ENCODE measurements at places on chromosomes 6 and 20. TPM values are rescaled to one million over a fixed set of nuclear protein-coding genes. Genes with fewer than 3 reads are reported as not detected.

RBM12 gene
- total RNA-seq = 116 TPM

DNA sequence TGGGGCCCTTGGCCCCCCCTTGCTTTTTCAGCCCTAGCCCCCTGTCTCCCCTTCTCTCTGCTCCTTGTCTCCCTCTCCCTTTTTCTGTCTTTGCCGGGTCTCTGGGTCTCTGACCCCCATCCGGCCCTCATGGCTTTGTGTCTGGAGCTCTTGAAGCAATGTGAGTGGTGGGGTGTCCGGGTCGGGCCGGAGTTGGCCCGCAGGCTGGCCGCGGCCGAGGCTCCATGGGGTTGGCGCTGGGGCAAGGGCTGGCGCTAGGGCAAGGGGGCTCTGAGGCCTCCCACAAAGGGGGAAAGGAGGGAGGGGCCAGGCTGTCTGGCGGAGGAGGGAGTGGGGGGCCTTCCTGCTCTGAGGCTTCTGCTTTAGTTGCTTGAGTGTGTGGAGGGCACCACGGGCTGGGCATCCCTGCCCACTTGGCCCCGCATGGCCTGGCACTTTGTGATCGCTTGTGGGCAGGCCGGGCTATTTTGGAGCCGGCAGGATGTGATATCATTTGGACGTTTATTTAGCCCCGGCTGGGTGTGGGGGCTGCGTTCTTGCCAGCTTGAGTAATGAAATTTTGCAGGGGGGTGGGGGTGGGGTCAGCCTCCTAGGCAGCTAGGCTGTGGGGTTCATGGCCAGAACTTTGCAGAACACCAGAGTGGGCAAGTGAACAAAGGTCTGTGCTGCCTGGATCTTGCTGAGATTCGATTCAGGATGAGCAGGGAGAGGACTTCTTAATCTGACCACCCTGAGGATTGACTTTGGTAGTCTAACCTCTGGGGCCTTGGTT is 78.7 kb upstream of the MYL9 start:
- peaks cover 6% of the 10 kb centered on the region for H3K36me3 ChIP-seq
- H3K27me3 ChIP-seq = no peaks in the 10 kb centered on the region
- peaks cover 65% of the 10 kb centered on the region for H3K4me1 ChIP-seq

MROH8 gene
- 1.7 TPM for total RNA-seq

SAPCD1 gene
- total RNA-seq = 14.6 TPM

GRCh38 chr6:23620911-23621401 is 505.1 kb upstream of the NRSN1 start:
- no peaks in the 10 kb centered on the region for H3K4me1 ChIP-seq
- H3K36me3 ChIP-seq = no peaks in the 10 kb centered on the region
- no peaks in the 10 kb centered on the region for H3K27me3 ChIP-seq
- no peak for DNase-seq
- H3K27ac ChIP-seq = no peak overlapping the region
- H3K4me3 ChIP-seq = no peak overlapping the region

DNA sequence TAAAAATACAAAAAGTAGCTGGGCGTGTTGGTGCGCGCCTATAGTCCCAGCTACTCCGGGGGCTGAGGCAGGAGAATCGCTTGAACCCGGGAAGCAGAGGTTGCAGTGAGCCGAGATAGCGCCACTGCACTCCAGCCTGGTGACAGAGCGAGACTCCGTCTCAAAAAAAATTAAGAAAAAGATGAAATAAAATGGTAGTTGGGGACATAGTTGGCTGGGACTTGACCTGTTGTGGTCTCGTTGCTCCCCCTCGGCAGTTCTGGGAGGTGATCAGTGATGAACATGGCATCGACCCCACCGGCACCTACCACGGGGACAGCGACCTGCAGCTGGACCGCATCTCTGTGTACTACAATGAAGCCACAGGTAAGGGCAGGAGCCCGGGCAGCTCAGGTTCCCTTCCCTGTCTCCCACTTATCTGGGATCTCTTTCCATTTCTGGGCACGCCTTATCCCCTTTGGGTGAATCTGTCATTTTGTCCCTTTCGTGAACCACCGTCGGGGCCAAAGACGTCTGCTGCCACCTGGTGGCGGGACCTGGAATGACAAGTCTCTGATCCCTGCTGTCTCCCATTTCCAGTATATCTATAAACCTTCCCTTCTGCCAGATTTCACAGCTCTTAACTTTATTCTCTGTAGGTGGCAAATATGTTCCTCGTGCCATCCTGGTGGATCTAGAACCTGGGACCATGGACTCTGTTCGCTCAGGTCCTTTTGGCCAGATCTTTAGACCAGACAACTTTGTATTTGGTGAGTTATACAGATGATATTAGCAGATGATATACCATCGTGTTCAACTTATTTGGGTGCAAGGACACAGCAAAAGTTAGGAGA is 2.3 kb downstream of the TUBB start:
- peak overlapping the region; percentile 99 for H3K27ac ChIP-seq
- peaks cover 55% of the 10 kb centered on the region for H3K4me1 ChIP-seq
- H3K27me3 ChIP-seq = no peaks in the 10 kb centered on the region
- peaks cover 69% of the 10 kb centered on the region for H3K36me3 ChIP-seq
- DNase-seq = peak; percentile 86
- peak overlapping the region; percentile 84 for H3K4me3 ChIP-seq

ENPP4 gene
- total RNA-seq = 8.2 TPM

DNA sequence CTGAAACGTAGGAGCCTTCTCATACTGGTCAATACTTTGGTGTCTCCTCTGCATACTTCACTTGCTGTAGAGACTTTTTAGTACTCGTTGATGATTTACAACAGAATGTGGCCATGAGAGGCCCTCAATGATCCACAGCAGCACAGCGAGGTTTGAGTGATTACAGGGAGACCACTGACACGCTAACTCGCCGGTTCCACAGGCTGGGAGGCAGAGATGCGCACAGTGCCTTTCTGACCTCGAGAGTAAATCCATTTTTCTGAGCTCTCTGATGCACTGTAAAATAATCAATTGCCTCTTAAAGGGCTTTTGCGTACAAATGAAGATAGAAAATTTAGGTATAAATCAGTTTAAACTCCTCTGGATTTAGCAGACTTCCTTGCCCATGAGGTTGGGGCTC is 56.2 kb upstream of the TBC1D7 start:
- peaks cover 14% of the 10 kb centered on the region for H3K4me1 ChIP-seq
- DNase-seq = no peak

DEFB124 gene
- not detected for total RNA-seq

DNA sequence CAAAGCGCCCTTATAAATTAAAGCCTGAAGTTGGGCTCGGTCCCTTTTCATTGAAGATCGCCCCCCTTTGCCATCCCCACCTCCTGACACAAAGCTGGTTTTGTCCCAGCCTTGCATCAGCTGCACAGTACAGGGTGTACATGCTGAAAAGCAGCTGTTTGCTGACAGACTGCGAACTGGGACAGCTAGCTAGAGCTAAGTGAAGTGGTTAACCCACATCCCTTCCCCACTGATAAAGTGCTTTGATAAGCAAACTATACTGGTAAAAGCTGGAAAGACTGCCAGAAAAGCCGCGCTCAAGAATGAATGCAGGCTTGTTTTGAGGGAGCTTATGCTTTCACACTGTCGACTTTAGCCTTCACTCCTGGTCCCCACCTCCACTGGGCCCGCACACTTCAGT is 207.3 kb downstream of the GMDS start:
- no peak overlapping the region for H3K4me3 ChIP-seq
- peaks cover 25% of the 10 kb centered on the region for H3K4me1 ChIP-seq
- H3K36me3 ChIP-seq = peaks cover 3% of the 10 kb centered on the region
- peak; percentile 60 for DNase-seq
- no peak overlapping the region for H3K27ac ChIP-seq
- H3K27me3 ChIP-seq = peaks cover 7% of the 10 kb centered on the region

DNA sequence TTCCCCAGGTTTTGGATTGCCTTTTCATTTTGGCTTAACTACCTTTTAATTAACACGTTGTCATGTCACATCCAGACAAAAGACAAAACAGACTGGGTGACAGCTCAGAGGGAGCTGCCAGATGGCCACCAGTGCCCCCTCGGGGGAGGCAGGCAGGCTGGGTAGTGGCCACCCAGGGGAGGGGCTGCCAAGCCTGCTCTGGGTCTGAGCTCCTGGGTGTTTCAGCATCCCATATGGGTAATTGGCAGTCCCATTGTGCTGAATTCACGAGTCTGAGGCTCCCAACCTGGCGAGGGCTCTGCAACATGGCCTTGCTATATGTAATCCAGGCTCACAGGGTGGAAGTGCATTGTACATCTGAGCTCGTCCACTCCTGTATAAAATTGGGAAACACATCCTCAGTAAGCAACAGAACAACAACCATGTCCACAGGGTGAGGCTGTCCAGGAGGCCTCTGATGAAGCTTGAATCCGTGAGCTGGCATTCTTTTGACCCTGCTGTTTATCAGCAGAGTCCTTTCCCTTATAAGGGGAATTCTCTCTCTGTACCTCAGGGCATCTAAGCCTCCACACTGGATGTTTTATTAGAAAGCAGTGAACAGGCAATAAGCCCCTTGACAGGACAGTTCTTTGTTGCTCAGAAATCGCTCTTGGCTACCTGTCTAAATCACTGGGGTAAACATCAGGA is 111.7 kb upstream of the SLC22A23 start:
- no peak overlapping the region for H3K4me3 ChIP-seq
- no peak for DNase-seq
- H3K27me3 ChIP-seq = peaks cover 2% of the 10 kb centered on the region
- no peaks in the 10 kb centered on the region for H3K4me1 ChIP-seq
- no peak overlapping the region for H3K27ac ChIP-seq

DZANK1 gene
- total RNA-seq = 1.4 TPM

HEY2 gene
- not detected for total RNA-seq

DNA sequence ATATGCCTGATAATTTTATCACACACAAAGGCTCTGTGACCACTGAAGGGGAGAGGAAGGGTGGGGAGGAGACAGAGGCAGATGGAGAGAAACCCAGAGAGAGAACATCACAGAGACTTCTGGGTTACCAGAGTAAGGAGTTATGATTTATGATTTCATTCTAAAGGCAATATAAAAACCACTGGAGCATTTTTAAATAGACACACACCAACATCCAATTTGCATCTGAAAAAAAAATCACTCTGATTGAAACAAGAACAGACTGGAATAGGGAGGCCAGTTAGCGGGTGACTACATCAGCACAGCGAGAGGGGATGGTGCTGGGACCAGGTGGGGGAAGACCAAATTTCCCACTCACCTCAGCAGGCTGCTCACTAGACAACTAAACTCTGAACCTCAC is 104.8 kb downstream of the AGPAT4 start:
- peaks cover 11% of the 10 kb centered on the region for H3K4me1 ChIP-seq
- no peak overlapping the region for H3K27ac ChIP-seq
- no peak overlapping the region for H3K4me3 ChIP-seq
- no peaks in the 10 kb centered on the region for H3K27me3 ChIP-seq
- DNase-seq = no peak

AARS2 gene
- total RNA-seq = 14.8 TPM

SALL4 gene
- not detected for total RNA-seq

PRL gene
- total RNA-seq = not detected

DNA sequence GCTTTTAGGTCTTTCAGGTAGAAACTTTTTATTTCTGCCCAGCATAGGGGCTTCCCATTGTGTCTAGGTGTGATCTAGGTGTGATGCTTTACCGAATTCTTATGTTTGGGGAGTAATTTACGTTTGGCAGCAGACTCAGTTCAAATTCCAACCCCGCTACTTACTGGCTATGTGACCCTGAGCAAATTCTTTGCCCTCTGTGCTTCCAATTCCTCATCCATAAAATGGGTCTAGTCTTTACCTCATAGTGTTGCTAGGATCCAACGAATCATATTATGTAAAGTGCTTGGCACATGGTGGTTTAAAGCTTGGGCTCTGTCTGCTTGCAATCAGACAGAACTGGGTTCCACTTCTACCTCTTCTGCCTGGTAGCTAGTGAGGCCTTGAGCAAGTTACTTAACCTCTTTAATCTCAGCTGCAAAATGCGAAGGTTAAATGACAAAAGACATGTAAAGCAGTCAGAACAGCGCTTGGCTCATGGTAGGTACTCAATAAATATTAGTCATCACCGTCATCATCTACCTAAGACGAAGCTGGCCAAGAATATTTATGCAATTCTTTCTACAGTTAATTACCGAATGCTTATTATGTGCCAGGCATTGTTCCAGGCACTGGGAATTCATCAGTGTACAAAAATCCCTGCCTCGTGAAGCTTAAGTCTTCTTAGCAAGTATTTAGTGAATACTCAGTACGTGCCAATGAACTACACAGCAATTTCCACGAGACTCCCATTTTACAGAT is 1.0 kb downstream of the NSFL1C start:
- peaks cover 20% of the 10 kb centered on the region for H3K27me3 ChIP-seq
- peak overlapping the region; percentile 68 for H3K27ac ChIP-seq
- peaks cover 43% of the 10 kb centered on the region for H3K4me1 ChIP-seq
- peaks cover 15% of the 10 kb centered on the region for H3K36me3 ChIP-seq

DNA sequence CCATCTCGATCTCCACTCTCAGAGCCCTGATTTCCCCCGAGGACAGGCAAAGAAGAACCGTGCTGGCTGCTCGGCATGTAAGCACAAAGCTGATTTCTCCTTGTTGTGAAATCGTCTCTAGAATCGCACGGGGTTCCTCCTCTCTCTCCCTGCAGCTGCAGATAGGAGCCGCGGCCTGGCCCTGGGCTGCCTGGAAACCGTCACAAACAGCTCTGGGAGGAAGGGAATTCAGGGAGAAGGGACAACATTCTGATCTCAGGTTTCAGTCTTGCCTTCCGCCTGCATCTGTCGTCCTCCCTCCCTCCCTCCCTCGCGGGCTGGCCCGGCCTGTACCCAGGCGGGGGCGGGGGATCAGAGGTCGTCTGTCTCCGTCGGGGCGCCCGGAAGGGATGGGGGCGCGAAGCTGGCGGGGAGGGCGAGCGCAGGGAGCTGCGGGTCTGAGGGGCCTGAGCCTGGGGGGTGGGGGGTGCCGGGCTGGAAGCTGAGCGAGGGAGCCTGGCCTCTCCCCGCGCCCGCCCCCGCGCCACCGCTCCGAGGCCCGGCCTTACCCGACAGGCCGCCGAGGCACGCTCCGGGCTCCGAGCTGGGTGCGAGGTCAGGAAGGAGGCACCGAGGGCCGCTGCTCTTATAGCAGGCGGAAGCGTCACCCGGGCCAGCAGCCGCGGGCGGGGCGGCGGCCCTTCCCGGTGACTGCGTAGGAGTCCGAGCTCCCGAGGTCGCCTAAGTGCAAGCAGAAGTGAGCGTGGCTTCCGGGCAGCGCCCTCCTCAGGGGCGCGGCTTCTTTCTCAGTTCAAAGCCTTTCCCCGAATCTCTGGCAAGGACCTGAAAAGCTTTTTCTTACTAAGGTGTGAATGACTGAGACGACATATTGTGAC is at the start of gene SERPINB1:
TSS of gene SERPINB1 (minus strand) at position 600 of the 875 bp plus-strand sequence. CDS start 1,277 bp downstream, outside the sequence.
- peak within 1 kb of the TSS; percentile 84 for H3K4me3 ChIP-seq
- peaks cover 66% of the 10 kb centered on the region for H3K4me1 ChIP-seq
- peak; percentile 88 for DNase-seq
- H3K27ac ChIP-seq = peak within 1 kb of the TSS; percentile 86
- no peaks in the 10 kb centered on the region for H3K27me3 ChIP-seq
- peaks cover 36% of the 10 kb centered on the region for H3K36me3 ChIP-seq

DNA sequence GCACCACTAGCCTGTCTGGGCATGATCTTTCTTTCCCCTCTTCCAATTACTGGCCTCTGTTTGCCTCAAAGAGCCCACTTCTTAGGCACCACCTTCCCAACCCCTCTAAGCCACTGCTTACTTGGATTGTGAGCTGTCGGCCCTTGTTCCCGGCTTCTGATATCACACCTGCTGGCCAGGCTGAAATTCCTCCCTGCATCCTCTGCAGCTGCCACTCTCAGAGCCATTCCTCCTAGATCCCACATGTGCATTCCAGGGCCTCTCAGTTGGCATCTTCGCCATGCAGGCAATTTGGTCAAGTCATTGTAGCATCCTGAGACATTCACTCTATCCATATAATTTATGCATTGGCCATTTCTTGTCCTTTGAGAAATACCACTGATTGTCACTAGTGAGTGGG is 135.9 kb downstream of the OLIG3 start:
- no peak overlapping the region for H3K4me3 ChIP-seq
- no peaks in the 10 kb centered on the region for H3K27me3 ChIP-seq
- H3K36me3 ChIP-seq = peaks cover 9% of the 10 kb centered on the region
- no peak overlapping the region for H3K27ac ChIP-seq

Measured in activated CD4-positive, alpha-beta memory T cell treated with anti-CD3 and anti-CD28 coated beads, Interleukin-2, amount 10 ng/mL, durations not matched to agents 7 days and 5 days (primary cell).